ENCODE measurements at places on chromosomes 12 and 14.
A peak's percentile ranks its signal among the peaks of the same experiment; 100 is the strongest.

- no peak for DNase-seq
Measured at GRCh38 chr12:12777092-12777491, 8.4 kb upstream of the APOLD1 start.

DNA sequence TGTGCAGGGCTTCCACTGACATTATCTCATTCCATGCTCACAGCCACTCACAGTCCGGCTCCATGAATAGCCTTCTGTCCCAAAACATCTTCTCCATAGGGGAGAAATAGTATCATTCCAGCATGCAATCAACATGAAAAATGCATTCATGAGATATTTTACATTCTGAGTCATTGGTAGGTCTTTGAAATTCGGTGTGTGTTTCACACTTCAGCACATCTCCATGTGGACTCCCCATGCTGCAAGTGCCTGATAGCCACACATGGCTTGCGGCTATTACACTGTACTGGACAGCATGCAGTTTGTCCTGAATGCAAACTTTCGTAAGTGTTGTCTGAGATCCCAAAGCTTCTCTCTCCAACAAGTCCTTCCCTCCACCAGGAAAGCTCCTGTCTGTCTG lies 449.3 kb downstream of the MED13L start:
- DNase-seq, result no peak

GRCh38 chr12:75525263-75525662 lies 13.9 kb upstream of the KRR1 start:
- no peak for DNase-seq

- DNase-seq, result no peak
Measured at GRCh38 chr12:14289601-14290000, 75.9 kb upstream of the ATF7IP start.

DNA sequence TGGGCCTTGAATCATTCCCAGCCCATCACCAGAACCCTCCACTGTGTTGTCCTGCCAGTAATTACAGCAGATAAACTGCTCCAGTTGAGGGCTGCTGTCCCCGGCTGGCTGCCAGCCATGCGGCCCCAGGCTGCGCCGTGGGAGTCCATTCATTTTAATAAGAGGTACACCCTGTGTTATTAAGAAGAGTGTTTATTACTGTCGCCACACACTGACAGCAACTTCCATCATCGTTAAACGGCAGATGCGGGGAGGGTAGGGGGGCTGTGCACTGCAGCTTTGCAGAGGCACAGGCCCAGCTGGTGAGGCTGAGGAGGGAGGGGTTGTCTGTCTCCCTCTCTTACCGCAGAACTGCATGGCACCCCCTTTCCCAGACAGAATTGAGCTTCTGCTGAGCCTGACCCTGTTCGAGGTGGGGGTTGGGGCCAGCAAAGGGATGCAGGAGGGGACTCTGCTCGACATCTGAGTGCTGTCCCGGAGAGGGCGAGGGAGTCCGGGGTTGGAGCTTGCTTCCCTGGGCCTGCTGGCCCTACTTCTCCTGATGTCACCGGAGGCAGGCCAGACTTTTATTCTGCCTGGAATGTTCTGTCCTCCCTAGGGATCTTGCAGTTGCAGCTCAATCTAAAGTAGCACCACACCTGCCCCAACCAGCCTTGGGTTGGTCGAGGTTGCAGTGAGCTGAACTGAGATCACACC lies 33.8 kb upstream of the GPATCH2L start:
- no peak for DNase-seq

DNA sequence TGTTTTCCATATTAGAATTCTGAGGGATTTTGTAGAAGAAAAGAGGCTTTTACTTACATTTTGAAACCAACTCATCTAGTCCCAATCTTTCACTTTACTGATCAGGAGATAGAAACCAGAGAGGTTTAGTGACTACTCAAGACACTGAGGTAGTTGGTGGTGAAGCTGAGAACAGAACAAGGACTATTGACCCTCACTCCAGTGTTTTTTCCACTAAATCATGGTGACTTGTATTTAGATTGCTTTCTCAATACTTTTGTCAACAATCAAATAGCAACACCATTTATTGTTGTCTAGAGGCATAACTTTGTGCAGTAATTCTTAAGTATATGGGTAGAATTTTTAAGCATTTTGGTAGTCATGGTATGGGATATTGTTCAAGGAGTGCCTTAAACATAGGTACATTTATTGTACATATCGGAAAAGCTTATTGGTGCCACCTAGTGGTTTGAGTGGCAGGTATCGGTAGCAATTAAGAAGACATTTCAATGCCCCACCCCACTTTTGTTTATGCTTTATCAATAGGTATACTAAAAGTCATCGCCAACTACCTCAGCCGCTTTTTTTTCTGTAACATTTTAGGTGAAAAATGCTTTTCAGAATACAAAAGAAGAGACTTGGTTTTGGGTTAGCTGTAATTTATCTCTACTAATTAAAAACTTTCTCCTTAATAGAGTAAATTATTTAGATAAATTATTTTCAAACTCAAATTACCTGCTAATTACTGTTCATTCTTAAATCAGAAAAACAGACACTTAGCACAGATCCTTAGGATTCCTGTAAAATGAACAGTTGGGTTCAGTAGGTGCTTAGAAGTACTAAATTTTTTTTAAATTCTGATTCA lies 47.3 kb upstream of the PAWR start:
- DNase-seq, result peak; percentile 42

- no peak for DNase-seq
Measured at GRCh38 chr12:958588-959123, 9.2 kb upstream of the RAD52 start.

GRCh38 chr14:35412272-35413056 lies 7.9 kb upstream of the NFKBIA start:
- peak; percentile 98 for DNase-seq

GRCh38 chr12:57904848-57905811 lies 36.2 kb upstream of the ATP23 start:
- peak; percentile 91 for DNase-seq

- no peak for DNase-seq
Measured at GRCh38 chr12:96526110-96526509, 36.7 kb downstream of the CFAP54 start.

GRCh38 chr12:77754086-77754485 lies 76.6 kb upstream of the NAV3 start:
- DNase-seq, result no peak

DNA sequence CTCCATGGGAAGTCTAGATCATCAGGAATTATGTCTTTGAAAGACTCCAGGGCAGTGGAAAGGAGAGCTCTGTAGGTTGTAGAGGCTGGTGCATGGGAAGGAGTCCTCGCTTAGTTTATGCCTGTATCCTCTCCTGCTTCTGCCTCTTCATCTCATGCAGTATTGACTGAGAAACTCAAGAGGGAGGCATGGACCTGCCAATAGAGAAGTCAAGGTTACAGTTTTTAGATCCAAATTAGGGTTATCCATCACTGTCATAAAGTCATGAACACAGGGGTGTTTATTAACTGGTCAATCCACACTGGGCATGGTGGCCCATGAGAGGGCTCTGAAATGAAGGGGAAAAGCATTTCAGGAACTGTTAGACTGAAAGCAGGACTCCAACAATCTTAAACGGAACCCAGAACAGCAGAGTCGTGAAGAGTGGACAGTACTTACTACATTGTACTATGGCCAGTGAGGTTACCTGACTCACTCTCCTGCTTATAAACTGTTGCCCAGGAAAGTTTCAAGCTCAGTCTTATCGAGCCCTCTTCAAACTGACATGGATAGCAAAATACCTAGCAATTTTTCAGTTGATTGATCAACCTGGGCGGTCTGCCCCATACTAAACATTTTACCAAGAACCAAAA lies 30.1 kb upstream of the DHRS7 start:
- peak; percentile 2 for DNase-seq

DNA sequence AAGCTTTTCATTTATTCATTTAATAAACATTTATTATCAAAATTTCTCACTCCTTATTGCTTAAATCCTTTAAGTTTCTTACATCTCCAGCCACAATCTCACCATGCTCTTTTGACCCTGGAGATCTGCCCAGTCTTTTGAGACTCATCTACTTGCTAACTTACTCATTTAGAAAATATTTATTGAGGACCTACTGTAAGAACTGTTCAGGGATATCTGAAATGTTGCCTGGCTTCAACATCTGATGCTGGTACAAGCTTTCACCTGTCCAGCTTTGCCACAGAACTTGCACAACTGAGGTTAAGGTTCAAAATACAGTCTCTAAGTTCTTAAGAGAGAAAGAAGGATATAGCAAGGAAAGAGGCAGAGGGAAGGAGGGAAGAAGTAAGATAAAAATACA lies 17.5 kb upstream of the GXYLT1 start:
- no peak for DNase-seq

- no peak for DNase-seq
Measured at GRCh38 chr14:69327507-69327906, 67.5 kb downstream of the GALNT16 start.

DNA sequence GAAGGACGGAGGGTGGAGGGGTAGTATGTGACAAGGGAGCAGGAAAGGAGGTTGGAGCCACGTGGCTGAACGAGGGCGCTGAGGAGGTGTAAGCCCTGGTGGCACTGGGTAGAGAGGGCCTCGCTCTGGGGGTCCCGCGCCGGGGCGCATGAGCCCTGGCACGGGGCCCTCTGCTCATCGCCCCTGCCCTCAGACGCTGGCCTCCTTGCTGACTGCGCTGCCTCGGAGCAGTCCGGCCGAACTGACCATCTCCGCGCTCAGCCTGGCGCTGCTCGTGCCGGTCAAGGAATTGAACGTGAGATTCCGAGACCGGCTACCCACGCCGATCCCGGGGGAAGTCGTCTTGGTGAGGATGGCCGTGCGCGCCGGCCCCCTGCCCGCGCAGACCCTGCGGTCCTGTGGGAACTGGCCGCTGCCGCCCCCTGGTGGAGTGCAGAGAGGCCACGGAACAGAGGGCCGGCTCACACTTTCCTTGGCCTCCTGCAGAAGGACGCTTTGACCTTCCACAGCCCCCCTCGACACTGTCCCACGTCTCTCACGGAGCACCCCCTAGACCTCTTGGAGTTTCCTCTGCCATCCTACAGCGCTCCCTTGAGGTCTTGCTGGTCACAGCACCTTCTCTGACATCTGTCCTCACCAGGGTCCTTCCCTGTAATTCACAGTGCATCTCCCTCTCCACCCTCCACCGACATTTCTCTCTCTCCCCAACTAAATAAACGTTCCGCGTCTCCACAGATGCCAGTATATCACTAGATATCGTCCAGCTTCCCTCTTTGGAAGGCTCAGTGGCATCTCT lies 10.5 kb downstream of the ARHGEF25 start:
- no peak for DNase-seq

DNA sequence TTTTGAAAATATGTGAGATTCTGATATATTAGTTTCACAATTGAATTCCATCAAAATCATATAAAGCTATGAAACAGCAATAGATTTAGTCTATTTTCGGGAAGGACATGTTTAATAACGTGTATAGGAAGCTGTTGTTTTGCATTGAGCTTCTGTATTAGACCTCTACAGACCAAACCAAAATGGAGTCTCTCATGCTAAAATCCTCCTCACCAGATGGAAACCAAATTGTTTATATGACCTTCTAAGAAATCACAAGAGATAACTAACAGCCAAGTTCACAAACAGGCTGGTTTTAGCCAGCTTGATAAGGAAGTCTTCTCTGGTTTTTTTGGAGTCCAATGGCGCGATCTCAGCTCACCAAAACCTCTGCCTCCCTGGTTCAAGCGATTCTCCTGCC lies 23.9 kb downstream of the L2HGDH start:
- no peak for DNase-seq

DNA sequence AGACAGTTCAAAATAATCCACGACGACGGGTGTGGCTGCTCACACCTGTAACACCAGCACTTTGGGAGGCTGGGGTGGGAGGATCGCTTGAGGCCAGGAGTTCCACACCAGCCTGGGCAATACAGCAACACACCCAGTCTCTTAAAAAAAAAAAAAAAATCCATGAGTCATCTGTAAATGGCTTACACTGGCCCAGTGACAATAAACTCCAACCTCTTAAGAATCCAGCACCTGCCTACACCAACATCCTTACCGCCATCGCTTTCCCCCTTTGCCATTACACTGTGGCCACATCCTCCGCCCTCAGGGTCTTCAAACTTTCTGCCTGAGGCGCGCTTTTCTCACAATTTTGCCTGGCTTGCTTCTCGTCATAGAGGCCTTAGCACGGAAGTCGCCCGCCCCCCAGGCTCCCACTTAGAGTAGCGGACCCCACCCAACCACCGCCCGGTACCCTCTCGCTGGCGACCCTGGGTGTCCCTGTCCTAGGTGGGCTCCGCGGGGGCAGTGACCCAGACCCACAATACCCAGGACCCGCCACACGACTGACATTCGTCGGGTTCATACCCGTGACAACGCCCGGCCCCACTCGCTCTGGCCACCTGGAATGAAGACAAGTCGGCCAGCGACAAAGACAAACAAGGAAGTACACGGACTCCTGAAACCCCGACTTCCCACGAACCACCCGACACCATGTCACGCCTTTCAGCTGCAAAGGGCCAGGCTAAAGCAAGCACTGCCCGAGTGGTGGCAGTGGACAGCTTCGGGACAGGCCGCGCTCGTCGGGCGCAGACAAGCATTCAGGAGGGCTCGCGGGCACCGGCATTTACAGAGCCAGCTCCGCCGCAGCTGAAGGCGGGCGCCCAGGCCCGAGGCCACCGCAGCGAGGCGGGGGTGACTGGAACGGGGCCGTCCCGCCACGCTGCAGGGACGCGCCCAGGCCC lies 636 bp downstream of the GOLGA3 start:
- DNase-seq, result peak; percentile 62

- DNase-seq, result no peak
Measured at GRCh38 chr12:121751749-121752351, 39.3 kb downstream of the TMEM120B start.

- no peak for DNase-seq
Measured at GRCh38 chr14:70188659-70189455, at the start of gene SLC8A3. TSS of gene SLC8A3 (minus strand) at chr14:70188951. CDS start at chr14:70168422, 20,529 bp downstream.

GRCh38 chr14:76322594-76323220 lies 53.2 kb upstream of the ESRRB start:
- no peak for DNase-seq

DNA sequence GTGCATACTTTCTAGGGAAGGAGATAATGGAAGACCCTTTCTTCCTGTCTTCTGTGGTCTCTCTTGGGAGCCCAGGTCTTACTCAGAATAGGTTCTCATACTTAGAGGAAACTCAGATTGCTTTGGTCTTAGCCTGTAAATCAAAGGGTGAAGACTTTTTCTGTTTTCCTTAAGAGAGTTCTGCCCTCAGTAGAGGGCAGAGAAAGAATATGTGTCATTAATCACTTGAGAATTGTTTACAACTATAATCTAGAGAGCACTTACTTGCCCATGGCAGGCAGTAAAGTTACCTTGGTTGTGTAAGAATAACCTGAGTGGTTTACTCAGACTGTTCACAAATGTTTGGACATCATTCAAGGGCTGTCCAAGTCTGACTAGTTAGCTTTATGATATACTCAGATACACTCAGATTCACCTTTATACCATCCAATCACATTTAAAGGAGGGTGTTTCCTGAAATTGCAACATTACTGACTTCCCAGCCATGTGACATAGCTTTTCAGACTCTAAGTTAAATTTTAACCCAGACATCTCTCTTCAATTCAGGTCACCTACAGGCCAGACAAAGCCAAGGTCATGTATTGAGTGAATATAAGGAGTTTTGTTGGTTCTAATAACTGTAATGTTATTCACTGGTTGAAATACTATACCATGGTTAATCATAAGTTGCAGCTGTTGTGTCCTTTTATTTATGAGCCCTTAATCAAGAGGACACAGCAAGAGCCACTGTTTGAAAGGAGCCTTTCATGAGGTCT lies 372.2 kb downstream of the RAD51B start:
- no peak for DNase-seq

- no peak for DNase-seq
Measured at GRCh38 chr14:104698688-104699425, 9.4 kb downstream of the INF2 start.

- peak; percentile 30 for DNase-seq
Measured at GRCh38 chr14:103292426-103293374, 41.3 kb upstream of the EIF5 start.

GRCh38 chr14:100389497-100390104 lies 66.5 kb downstream of the SLC25A47 start:
- no peak for DNase-seq

Measured in NCI-H2029 (cell line).